Transverse colon (tissue), 4 donors: ENCODE measurements at places on chromosomes 5 and 9. TPM values are rescaled to one million over a fixed set of nuclear protein-coding genes. Genes with fewer than 3 reads are reported as not detected.

- no peaks in the 10 kb centered on the region for H3K36me3 ChIP-seq
- no peak overlapping the region for H3K4me3 ChIP-seq
- peaks cover 28% of the 10 kb centered on the region for H3K4me1 ChIP-seq
- no peak overlapping the region for H3K27ac ChIP-seq
- no peaks in the 10 kb centered on the region for H3K27me3 ChIP-seq
These were observed 3.4 kb upstream of the SH3GLB2 start for GRCh38 chr9:129031514-129031913.

DNA sequence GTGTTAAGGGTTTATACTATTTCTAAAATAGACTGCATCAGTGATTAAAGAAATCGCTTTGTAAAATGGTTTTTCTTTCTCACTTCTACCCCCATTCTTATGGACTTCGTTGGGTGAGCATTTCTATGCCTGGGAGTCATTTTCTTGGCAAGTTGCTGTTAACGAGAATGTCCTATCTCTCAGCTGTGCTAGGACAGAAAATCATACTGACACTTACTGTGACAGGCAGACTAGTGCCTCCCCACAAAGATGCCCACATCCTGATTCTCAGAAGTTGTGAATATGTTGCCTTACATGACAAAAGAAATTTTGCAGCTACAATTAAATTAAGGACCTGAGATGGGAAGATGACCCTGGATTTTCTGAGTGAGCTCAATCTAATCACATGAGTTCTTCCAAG, 65.1 kb upstream of the NMUR2 start:
- no peaks in the 10 kb centered on the region for H3K27me3 ChIP-seq
- no peak for DNase-seq
- H3K4me3 ChIP-seq = no peak overlapping the region
- no peak overlapping the region for H3K27ac ChIP-seq
- no peaks in the 10 kb centered on the region for H3K4me1 ChIP-seq

GRCh38 chr5:148788636-148789035, 37.8 kb upstream of the ADRB2 start:
- H3K4me3 ChIP-seq = no peak overlapping the region
- no peaks in the 10 kb centered on the region for H3K36me3 ChIP-seq
- H3K4me1 ChIP-seq = no peaks in the 10 kb centered on the region

DNA sequence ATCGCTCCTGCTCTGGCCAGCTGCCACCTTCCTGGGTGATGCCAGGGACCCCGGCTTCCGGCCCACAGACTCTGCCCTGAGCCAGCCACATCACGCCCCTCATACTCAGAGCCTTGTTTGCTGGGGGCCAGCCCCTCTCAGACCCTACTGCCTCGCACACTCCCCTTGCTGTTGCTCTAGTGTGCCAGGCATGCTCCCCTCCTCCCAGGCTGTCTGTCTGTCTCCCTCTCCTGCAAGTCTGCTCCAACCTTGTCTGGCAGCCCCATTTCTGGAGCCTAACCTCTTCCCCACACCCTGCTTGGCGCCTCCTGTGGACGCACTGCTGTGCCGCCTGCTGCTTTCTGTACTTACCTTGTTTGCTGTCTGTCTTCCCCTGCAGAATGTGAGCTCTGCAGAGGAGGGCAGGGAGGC, 184.7 kb downstream of the HSPA4 start:
- no peak overlapping the region for H3K4me3 ChIP-seq
- H3K27me3 ChIP-seq = no peaks in the 10 kb centered on the region
- no peaks in the 10 kb centered on the region for H3K36me3 ChIP-seq
- no peak overlapping the region for H3K27ac ChIP-seq

DNA sequence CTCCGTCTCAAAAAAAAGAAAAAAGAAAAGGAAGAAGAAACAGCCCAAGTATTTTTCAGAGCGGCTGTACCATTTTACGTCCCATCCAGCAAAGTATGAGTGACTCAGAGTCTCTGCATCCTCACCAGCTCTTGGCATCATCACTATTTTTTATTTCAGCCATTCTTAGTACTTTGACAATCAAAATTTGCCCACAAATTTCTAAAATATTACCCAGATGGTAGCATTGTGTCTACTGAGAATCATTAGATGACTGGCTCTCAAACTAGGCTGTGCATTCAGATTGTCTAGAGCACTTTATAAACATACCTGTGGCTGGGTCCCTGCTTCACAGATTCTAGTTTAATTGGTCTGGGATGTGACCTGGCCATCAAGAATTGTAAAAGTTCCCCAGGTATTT, 21.6 kb upstream of the MELK start:
- no peaks in the 10 kb centered on the region for H3K27me3 ChIP-seq
- H3K4me1 ChIP-seq = no peaks in the 10 kb centered on the region
- DNase-seq = no peak
- no peak overlapping the region for H3K4me3 ChIP-seq
- H3K36me3 ChIP-seq = no peaks in the 10 kb centered on the region
- H3K27ac ChIP-seq = no peak overlapping the region

DNA sequence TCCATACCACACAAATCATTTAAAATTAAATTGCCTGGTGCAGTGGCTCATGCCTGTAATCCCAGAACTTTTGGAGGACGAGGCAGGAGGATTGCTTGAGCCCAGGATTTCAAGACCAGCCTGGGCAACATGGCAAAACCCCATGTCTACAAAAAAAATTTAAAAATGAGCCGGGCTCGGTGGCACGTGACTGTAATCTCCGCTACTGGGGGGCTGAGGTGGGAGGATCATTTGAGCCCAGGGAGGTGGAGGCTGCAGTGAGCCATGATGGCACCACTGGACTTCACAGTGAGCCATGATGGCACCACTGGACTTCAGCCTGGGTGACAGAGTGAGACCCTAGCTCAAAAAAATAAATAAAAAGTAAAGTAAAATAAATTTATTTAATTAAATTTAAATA, 40.9 kb downstream of the LYRM7 start:
- no peaks in the 10 kb centered on the region for H3K36me3 ChIP-seq
- no peaks in the 10 kb centered on the region for H3K27me3 ChIP-seq
- H3K4me1 ChIP-seq = peaks cover 4% of the 10 kb centered on the region
- H3K27ac ChIP-seq = no peak overlapping the region

DNA sequence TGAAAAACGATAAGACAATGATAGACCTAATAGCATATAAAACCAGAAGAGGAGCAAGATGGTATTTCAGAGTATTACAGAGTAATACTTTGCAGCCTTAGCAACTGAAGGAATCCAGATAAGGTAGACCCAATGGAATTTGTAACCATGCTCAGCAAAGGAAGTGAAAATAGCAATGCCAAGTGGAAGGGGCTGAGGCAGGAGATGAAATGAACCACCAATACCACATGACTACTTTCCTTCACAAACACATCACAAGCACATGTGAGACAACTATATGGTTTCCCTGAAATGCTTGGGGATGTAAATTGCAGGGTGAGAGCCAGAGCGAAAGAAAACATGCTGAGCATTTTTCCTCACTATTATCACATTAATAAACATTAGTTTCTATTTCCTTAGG, 79.8 kb upstream of the MELK start:
- DNase-seq = no peak
- no peak overlapping the region for H3K27ac ChIP-seq
- H3K4me1 ChIP-seq = peaks cover 10% of the 10 kb centered on the region

The ECM2 gene
- total RNA-seq = 7.2 TPM

- H3K4me3 ChIP-seq = no peak overlapping the region
- H3K27ac ChIP-seq = no peak overlapping the region
- H3K27me3 ChIP-seq = no peaks in the 10 kb centered on the region
These were observed 27.2 kb upstream of the ZNF608 start for GRCh38 chr5:124773315-124774311.

DNA sequence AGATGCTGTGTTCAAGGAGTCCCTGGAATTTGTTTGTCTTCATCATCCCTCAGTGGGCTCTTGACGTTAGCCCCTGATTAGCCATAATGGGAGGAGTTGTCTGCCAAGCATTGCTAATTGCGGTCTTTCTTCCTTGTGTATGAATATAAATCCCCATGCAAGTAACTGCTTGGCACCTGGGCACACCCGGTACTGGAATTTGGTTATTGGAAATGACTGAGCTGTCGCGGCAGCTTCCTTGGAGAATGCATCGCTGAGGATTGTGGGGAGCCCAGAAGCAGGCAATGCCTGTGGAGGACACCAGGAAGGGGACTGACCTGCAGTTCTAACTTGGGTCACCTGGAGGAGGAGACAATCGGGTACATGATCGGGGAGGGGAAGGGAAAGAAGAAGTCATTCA, 53.3 kb upstream of the CTSL start:
- no peak overlapping the region for H3K27ac ChIP-seq
- no peak overlapping the region for H3K4me3 ChIP-seq
- no peak for DNase-seq
- no peaks in the 10 kb centered on the region for H3K36me3 ChIP-seq

The PSD2 gene
- total RNA-seq = not detected

The RNF44 gene
- total RNA-seq = 65.6 TPM

The FLT4 gene
- total RNA-seq = 4.9 TPM
